NCI-H1930 (cell line): ENCODE measurements at places on chromosomes 16 and 17.

- peak; percentile 6 for DNase-seq
Measured at GRCh38 chr16:11949527-11949926, 7.7 kb upstream of the NPIPB2 start.

GRCh38 chr17:48388955-48389743, 40.9 kb downstream of the SKAP1 start:
- DNase-seq: no peak

DNA sequence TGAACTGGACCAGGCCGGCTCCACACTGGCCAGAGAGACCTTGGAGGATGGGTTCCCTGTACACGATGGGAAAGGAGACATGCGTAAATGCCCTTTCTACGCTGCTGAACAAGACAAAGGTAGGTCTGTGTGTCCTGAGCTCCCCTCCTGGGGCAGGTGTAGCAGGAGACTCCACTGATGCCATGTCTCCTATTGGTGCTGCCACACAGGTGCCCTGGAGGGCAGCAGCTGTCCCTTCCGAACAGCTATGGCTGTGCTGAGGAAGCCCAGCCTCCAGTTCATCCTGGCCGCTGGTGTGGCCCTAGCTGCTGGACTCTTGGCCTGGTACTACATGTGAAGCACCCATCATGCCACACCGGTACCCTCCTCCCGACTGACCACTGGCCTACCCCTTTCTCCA, 29.2 kb downstream of the CDIP1 start:
- no peak for DNase-seq

DNA sequence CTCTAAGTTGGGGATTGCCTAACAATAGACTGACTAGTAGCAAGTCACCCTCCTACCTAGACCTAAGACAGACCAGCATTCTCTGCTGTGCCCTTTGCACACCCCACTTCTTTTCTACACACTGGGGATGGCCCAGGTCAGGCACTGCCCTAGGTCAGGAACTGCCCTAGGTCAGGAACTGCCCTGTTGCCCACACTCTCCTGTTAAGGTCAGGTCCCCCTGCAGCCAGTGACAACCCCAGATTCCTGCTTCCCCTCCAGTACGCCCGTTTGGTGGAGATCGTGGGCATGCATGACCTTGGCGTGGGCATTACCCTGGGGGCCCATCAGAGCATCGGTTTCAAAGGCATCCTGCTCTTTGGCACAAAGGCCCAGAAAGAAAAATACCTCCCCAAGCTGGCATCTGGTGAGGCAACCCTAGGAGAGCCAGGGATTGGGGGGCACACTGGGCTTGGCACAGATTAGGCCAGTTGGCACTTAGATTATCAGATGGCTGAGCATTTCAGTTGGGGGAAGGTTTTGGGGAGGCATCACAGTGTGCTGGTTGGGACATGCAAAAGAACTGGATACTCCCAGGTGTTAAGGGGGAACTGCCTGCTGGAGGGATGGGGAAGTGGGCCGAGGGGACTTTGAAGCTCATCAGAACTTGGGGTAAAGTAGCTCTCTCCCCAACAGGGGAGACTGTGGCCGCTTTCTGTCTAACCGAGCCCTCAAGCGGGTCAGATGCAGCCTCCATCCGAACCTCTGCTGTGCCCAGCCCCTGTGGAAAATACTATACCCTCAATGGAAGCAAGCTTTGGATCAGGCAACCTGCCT, 1.7 kb downstream of the ACADVL start:
- no peak for DNase-seq

DNA sequence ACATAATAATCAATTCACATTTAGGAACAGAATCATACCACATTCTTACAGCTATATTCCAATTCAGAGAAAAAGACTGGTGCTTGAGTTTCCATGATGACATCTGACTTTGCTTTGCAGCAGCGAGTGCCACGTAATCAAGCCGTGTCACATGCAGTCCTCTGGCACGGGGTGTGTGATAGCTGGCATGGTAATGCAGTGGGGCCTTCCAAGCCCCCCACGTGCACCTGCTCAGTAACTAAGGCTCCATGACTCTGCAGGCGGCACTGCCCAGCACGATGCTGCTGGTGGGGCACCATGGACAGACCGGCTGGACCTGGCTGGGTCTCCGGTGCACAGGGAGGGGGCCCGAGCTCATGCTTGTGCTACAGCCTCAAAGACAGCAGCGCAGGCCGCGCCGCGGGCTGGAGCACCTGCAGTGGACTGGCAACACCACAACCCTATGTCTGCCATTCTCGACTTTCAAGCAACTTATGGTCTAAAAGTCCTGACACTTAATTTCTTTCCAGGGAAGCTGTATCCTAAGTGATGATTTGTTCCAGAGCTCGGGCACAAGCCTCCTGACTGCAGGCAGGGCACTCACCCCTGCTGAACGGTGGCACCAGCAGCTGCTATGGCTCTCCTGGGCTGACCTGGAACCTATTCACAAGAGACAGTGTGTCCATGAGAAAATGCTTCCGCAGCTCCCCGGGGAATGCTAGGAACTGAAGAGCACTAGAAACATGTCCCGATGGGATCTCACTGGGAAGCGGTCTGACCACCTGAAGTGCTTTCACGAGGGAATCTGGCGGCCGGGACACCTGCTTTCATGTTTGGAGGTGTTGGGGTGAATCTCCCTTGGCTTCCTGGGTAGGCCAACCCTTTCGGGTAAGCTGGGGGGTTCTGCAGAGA, 99.5 kb upstream of the DNAH17 start:
- DNase-seq: no peak

- DNase-seq: no peak
Measured at GRCh38 chr16:85238233-85238647, 126.0 kb upstream of the CIBAR2 start.

GRCh38 chr16:89705006-89705405, 3.5 kb upstream of the SPATA2L start:
- DNase-seq: no peak

GRCh38 chr17:37643869-37644268, 623 bp upstream of the DDX52 start:
- no peak for DNase-seq

DNA sequence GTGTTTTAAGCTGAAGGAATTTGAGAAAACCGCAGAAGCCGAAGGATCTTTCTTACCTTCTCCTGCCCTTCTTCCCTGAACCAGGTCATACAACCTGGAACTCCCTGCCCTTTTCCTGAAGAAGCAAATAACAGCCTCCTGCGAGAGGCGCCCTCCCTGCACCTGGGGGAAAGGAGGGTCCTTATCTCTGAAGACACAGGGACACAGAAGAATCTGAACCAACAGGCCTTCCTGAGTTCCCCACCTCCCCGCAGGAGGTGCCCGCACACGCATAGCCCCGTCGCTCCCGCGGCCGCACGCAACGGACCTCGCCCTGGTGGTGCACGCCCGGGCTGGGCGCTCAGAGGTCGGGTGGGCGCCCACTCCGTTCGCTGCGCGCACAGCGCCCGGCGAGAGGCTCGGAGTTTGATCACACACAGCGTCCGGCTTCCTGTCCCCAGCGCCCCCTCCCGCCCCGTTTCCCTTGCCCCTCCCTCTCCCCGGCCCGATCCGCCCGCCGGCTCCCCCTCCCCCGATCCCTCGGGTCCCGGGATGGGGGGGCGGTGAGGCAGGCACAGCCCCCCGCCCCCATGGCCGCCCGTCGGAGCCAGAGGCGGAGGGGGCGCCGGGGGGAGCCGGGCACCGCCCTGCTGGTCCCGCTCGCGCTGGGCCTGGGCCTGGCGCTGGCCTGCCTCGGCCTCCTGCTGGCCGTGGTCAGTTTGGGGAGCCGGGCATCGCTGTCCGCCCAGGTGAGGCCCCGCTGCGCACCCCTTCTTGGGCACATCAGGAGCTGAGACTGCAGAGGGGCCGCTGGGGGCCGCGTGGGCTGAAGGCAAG, at the start of gene TNFSF12:
TSS of gene TNFSF12 (plus strand) at position 474 of the 816 bp plus-strand sequence. CDS start at position 570, 96 bp downstream.
- DNase-seq: no peak

GRCh38 chr17:4744999-4745969, 5.6 kb upstream of the CXCL16 start:
- no peak for DNase-seq

DNA sequence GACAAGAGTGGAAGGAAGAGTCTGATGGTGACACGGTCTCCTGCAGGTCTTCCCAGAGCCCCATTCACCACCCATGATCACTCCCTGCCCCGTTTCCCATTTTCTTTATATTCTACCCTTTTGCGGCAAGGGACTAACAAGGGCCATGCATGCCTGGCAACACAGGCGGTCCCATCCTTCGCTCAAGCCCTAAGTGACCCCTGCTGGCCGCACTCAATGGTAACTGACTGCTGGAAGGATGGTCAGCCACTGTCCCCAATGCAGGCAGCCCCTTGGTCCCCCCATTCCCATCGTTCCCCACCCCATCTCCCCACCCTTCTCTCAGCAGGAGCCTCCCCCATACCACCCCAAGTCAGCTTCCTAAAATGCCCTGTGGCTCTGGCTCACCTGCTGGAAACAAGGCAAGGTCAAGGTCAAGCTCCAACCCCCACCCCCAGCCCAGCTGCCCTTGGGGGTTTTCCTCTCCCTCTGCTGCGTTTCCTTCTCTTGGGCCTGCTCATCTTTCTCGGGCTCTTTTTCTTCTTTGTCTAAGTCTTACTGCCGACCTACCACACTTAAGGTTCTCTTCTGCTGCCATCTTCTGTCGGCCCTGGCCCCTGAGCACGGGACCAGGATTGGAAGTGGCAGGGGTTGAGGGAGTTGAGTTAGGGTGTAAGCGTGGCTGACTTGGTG, 116.0 kb downstream of the RPTOR start:
- no peak for DNase-seq

GRCh38 chr16:16025214-16025968, 76.0 kb downstream of the ABCC1 start:
- DNase-seq: no peak
